ENCODE measurements at places on chromosomes 2 and 18.

DNA sequence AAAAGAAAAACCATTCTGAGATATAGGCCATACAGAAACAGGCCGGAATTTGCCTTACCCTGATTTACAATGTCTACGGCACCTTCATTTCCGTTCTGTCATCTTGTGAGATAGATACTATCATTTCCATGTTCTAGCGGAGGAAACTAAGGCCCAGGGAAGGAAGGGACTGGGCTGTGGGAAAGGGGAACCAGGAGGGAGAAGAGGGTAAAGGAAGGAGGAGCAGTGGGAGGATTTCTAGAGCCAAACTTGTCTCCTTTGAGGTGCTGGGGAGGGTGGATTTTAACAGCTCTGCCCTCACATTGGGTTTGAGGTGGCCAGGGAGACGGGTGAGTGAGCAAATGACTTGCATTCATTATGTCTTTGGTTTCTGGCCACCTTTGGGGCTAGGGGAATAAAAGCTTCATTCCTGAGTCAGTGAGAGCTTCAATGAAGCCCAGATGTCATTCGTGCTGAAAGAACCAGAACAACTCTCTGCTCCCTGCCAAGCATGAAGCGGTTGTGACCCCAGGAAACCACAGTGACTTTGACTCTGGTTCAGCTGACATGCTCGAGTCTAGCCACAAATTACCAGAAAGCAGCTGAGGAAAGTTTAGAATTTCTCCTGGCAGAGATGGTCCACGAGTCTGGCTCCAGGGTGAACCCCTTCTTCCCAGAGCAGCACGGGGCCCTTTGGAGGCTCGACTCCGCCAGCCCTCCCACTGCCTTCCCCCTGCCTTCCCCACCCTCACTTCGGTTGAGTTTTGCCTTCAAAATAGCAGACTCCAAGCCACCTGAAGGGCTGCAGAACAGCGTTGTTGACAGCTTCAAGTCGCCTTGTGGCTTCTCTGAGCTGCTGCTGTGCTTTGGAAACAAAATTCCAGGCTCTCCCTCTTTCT lies 3.8 kb downstream of the ACTG2 start:
- no peak for DNase-seq

DNA sequence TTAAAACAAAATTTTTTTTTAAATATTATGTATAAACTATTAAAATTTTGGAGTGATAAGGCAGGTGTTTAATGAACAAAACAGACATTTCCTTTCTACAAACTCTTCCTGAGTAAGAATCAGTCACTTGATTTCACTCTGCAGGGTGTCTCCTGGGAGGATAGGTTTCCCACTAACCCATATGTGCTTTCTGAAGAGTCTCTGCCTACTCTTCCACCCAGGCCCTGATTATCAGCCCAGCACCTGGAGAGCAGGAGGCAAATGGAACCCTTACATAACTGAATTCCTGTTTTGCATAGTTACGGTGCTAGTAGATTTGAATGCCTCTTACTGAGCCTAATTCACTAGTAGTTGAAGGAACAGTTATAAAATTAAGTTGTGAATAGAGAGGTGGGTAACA lies 1718.6 kb downstream of the SUCLG1 start:
- DNase-seq, result no peak

GRCh38 chr18:49365346-49365745 lies 95.1 kb downstream of the DYM start:
- no peak for DNase-seq

GRCh38 chr2:171247741-171248662 lies 87.3 kb upstream of the TLK1 start:
- DNase-seq, result no peak

- no peak for DNase-seq
Measured at GRCh38 chr18:31451625-31452024, 4.1 kb downstream of the DSG3 start.

- no peak for DNase-seq
Measured at GRCh38 chr18:76441002-76441667, 53.9 kb downstream of the ZNF516 start.

- DNase-seq, result no peak
Measured at GRCh38 chr18:67553437-67553836, 36.9 kb upstream of the DSEL start.

DNA sequence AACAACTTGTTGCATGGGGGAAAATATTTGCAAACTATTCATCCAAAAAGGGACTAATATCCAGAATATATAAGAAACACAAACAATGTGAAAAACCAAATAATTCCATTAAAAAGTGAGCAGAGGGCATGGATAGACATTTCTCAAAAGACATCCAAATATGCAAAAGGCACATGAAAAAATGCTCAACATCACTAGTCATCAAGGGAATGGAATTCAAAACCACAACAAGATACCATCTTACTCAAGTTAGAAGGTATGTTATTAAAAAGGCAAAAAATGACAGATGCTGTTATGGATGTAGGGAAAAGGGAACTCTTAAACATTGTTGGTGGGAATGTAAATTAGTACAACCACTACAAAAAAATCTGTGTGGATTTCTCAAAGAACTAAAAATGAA lies 396.5 kb downstream of the CCDC85A start:
- no peak for DNase-seq

GRCh38 chr2:231191896-231192872 lies 6.2 kb upstream of the ARMC9 start:
- DNase-seq, result no peak

- no peak for DNase-seq
Measured at GRCh38 chr2:58709687-58710354, 468.7 kb upstream of the FANCL start.

- no peak for DNase-seq
Measured at GRCh38 chr18:2680216-2680792, 24.8 kb downstream of the SMCHD1 start.

GRCh38 chr2:218125095-218125494 lies 733 bp upstream of the CXCR2 start:
- DNase-seq, result no peak

DNA sequence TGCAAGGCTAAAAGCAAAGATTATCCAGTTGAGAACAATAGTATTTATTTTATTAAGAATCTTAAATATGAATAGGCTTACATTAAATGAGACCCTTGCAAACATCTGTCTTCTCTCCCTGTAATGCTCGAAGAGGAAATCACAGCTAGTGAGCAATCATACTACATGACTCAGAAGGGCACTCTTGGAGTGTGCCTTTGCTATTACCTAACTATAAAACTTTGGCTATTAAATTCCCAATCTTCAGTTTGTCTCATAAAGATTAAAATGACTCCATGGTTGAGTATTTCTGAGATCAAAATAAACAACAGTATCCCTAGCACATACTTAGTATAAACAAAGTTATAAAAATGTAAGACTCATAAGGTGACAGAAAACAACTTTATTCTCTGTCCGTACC lies 296.9 kb downstream of the KCNJ3 start:
- no peak for DNase-seq

Measured in activated T-helper 1 cell treated with Interleukin-2 at 50 U/mL for 16 hours (primary cell).